ENCODE measurements at places on chromosomes 3 and 15.

- no peak for DNase-seq
These were observed 3.8 kb downstream of the RASGRF1 start for GRCh38 chr15:79086814-79087213.

DNA sequence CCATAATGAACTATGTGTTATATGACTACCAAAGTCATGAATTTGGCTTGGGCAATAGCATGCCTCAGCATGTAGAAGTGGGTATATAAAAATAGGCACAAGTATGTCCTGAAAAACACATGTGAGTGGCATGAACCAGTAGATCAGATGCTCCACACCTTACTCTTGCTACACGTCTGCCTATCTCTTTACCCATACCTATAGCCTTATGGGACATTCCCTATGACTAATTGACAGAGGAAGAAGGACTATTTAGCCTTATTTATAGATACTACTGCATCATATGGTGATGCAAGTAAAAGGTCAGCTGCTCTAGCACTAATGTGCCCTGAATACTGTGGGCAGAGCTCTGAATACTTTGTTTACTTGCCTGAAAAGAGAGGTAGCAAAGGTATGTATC, 81.0 kb upstream of the ZPLD1 start:
- DNase-seq = no peak

DNA sequence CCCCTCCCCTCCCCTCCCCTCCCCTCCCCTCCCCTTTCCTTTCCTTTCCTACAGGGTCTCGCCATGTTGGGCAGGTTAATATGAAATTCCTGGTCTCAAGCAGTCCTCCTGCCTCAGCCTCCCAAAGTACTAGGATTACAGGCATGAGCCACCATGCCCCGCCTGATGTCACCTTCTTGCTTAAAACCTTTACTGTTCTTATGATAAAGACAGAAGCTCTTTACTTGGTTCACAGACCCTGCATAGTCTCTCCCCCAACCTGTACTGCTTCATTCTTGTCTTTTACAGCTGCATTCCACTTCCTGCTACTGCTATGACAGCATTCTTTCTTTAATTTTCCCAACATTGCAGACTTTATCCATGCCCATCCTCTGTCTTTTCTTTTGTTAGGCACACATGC, 20.8 kb downstream of the MED12L start:
- no peak for DNase-seq

DNA sequence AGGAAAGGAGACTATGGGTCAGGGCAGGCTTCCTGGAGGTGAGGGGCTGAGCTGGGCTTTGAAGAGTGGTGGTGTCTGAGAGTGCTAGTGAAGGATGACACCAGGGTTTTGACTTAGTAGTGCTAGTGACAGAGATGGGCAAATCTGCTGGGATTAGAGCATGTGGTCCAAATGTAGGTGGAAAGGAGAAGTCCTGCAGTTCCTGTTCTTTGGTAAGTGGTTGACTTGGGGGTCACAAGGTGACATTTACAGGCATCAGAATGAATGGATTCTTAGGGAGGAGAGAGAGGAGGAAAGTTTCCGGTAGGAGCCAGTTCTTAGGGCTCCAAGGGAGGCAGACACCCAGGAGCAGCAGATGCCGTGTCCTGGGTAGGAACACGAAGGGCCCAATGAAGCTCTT, 796 bp upstream of the DOCK3 start:
- DNase-seq = no peak

GRCh38 chr3:155431856-155432570, 138.5 kb upstream of the STRIT1 start:
- DNase-seq = no peak

GRCh38 chr3:55305696-55306485, 181.2 kb downstream of the WNT5A start:
- no peak for DNase-seq

DNA sequence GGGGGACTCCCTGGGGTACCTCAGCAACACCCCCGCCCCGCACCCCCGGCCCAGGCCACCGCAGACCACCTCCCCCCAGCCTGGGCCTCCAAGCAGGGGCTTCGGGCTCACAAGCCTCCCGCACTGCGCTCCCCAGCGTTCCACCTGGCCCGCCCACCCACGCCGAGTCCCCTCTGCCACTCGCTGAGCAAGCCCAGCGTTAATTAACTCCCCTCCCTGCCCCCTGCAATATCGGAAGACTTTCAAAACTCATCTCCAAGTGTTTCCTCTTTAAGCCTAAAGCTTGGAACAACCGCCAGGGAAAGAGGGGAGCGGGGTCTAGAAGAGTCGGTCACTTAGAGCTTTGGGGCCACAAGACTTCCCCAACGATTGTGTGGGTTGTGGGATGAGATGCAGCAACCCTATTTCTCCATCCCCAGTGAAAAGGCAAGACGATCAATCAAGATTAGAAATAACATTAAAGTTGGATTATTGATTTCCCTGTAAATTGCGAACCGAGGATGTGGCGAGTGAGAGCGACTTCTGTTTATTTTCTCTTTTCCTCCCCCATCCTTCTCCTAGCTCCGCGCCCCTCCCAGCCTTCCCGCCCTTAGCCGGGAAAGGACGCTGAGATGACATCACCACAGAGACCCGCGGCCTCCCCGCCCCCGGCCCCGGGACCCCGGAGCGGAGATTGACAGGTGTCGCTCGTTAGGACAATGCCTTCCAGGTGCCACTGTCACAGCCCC, 30.2 kb downstream of the NR2F2 start:
- DNase-seq = no peak

DNA sequence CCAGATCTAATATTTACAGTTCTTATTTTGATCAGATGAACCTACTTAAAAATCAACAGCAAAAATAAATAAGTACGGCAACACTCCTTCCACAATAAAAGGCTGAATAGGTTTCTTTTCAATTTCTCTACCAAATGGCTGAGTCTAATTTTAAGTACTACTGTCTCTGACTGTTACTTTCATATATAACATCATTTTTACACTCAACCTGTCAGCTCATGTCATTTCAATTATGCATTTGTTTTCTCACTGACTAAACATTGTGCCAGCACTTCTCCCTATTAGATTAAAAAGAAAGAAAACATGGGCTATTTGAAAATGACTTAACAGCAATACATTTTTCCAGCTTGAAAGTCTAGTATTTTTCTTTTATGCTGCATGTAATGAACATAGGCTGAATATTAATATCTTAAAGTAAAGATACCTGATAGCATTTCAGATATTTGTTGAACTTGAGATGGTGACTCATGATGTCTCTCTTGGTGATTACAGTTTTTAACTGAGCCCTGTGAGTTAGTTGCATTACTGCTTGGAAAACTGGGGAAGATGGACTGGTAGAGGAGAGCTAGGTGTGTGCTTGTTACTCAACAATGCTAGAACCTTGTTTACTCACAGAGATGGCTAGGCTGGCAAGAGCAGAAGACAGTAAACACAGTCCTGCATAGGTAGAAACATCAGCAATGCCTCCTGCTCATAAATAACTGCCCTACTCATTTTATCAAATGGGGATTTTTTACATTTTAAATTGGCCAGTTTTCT, 73.9 kb downstream of the PEX5L start:
- DNase-seq = no peak

GRCh38 chr3:127694467-127695215, 21.9 kb downstream of the ABTB1 start:
- DNase-seq = no peak

DNA sequence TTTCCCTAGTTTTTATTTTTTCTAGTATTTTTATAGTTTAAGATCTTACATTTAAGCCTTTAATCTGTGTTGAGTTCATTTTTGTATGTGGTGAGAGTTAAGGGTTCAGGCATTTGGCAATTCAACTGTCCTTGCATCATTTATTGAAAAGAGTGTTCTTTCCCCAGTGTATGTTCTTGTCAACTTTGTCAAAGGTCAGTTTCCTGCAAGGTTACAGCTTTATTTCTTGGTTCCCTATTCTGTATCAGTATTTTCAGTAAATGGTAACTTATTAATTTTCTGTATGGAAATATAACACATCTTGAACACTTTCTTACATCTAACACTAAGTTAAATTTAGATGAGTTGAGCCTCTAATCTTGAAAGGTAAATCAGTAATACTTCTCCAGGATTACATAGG, 1770.1 kb downstream of the OTOL1 start:
- DNase-seq = no peak

DNA sequence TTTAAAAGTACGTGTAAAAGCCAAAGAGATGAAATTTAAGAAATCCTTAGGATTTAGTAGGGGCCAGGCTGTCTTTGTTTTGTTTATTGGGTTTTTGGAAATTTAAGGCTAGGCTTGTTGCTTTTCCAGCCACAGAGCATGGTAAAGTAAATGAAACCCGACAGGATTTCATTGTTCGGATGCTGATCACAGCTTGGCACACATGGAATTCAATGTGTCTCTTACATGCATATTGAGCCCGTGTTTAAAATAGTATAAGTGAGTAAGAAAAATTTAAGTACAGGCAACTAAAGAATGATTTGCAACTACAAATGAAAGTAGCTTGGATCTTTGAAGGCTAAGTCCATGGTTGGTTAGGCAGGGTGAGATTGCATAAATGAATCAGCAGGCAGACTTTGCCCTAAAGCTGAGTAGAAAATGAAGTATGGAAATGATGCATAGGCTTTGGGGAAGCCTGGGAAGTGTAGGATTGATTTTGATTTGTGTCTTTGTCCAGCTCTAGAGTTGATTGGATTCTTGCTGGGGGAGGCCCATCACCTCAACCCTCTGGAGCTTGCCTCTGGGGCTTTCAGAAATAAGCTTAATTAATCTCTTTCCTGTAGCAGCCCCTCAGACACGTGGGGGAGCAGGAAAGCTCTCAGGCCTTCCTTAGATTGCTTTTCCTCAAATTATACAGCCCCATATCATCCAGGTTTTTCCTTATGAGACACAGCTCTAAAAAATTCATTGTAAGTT, 68.2 kb upstream of the ADAMTSL3 start:
- DNase-seq = no peak

DNA sequence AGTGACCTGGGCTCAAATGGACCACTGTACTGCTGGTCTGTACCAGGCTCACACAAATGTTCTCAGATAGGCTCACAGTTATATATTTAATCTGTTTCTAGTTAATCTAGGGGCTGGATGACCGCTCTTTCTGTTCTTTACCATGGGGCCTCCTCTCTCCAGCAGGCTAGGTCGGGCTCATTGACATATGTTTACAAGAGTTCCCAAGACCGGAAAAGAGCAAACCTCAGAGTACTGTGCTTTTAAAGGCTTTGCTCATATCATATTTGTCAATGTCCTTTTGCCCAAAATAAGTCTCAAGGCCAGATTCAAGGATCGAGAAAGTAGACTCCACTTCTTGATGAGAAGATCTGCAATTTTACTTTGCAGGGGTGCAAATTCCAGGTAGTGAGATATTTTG, 348.0 kb upstream of the EPHA6 start:
- no peak for DNase-seq

DNA sequence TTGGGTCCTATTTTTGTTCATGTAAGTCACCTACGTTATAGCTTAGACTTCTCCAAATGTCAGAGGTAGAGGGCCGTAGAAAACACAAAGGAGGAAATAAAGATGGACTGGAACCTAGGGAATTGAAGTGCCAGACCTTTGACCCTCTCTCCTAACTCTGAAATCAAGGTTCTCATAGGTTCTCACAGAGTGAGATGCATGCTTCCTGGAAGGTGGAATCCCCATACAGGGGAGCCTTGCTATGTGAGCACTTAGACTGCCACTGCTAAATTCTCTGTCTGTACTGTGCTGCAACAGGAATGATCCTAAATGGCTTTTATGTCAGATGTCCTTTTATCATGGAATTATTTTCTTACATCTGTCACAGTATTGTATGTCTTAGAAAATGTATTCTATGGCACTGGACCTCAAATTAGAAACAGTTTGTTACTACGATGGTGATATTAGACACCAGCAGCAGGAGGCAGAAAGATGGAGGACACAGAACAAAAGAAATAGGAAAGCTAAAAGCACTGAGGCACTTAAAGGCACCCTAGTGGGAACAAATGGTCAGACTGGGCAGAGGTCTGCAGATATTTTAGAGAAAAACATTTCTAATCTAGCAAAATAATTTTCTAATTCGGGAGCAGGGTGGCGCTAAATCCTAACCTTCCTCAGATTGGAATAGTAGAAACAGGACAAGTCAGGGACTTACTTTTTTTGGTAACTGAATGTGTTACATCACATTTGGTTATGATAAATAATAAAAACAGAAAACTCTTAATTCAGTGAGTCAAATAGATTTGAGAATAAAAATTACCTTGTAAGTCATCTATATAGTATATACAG, 60.2 kb upstream of the CDAN1 start:
- DNase-seq = no peak

DNA sequence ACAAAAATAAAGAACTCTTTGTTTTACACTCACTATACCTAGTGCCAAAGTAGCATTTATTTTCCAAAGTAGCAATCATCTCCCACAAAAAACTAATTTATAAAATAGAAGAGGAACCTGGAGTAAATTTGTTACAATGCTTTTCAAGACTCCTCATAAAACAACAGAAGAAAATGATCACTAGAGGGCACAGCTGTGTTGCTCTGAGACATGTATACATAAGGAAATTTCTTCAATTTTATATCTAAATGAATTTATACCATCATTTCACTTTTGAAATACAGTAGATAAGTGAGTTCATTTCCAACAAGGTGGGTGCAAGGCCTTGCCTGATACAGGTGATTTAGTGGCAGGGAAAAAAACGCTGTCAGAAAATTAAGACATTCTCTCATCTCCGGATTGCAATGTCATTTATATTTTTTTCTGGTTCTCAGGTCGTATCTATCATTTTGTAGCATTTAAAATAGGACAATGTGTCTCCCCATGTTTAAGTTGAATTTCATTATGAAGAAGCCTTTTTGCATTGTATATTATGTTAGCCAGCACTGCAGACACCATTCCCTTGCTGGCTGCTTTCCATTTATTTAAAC, 25.3 kb upstream of the ARHGEF26 start:
- no peak for DNase-seq

Data from stimulated activated CD4-positive, alpha-beta T cell treated with anti-CD3 and anti-CD28 coated beads, Interleukin-15, amount 100 ng/mL, for 1 hour (primary cell).